Activated CD8-positive, alpha-beta memory T cell treated with anti-CD3 and anti-CD28 coated beads for 1 hour (primary cell): ENCODE measurements at places on chromosomes 12 and 14.

GRCh38 chr12:30874455-30875321, 51.9 kb upstream of the TSPAN11 start:
- no peak for DNase-seq

DNA sequence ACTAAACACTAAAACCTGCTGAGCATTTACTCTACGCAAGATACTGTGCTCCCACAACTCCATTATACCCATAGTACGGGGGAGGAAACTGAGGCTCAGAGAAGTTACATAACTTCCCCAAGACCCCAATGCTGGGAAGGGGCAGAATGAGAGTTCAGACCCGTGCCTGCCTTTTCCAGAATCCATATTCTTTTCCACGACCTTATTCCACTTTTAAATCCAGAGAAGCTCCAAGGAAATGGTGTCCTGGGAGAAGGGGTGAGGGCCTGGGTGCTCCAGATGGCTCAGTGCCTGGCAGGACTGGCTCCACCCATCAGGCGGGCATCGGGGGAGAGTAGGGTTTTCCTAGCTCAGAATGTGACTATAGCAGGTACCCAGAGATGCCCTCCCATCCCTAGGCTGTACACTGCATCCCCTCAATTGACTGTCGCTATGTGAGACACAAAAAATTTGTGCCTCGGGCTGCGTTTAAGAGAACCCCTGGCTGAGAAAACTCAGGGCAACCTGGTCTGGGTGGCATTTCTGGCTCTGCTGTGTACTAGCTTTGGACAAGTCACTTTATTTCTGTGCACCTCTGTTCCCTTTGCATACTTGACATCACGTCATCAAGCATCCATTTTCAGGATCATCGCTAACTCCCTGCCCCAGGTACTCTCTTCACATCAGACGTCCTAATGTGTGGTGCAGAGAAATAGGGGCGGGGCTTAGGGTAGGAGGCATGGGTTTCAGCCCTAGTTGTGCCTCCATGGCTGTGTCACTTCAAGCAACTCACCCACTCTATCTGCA, 11.6 kb upstream of the IQSEC3 start:
- DNase-seq = no peak

DNA sequence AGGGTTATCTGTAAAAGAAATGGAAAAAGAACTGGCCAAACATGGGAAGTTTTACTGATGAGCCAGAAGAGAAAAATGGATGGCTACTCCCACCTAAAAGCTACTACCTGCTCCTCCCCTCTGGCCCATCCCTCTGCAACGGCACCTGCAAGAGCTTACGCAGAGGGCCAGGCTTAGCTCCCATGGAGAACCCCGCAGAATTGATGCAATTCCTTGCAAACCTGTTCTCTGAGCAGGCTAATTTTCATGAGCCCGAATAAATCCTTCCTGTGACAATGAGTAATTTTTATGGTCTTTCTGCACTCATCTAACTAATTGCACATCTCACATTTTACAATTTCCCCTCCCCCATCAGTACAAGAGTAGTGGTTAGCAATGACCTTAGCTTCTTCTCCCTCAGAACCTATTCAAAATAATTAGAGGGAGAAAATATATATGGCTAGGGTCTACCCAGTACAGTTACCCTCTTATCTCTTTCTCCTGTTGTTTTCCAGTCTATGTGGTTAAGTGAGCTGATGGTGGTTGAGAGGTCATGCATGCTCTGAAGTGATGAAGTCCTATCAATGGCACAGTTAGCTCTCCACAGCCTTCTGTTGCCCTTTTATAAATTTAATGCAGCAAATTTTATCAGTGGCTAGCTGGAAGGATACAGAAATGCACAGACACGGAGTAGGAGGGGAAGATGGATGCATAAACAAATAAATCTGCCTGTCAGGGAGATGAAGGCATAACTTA, 67.7 kb upstream of the NTF3 start:
- DNase-seq = no peak

DNA sequence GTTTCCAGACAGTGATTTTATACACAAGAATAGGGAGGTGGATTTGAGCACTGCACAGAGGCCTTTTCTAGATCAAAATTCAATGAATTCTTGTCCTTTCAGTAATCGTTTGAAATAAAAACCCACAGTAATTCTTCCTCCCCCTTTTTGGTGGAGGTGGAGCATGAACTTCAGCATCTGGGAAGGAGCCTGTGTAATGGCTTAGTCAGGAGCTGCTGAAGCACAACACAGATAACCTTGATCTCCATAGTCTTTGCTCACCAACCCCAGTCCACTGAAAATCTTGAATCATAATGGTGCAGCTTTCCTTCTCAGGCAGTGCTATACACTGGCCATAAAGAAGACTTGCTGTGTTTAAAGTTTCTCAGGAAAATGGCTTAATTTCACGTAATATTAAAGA, 6.4 kb upstream of the TBPL2 start:
- DNase-seq = no peak

DNA sequence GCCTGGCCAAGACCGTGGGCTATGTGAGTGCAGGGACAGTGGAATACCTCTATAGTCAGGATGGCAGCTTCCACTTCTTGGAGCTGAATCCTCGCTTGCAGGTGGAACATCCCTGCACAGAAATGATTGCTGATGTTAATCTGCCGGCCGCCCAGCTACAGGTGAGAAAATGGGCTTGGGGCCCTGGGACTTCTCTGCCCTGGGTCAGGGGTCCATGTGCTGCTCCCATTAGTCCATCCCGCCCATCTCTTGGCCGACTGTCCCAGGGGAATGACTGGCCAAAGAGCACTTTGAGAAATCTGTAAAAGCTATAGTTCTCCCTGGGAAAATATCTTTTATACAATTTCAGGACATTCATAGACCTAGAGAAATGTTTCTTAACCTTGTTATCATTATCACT, 63.5 kb downstream of the ACACB start:
- no peak for DNase-seq

DNA sequence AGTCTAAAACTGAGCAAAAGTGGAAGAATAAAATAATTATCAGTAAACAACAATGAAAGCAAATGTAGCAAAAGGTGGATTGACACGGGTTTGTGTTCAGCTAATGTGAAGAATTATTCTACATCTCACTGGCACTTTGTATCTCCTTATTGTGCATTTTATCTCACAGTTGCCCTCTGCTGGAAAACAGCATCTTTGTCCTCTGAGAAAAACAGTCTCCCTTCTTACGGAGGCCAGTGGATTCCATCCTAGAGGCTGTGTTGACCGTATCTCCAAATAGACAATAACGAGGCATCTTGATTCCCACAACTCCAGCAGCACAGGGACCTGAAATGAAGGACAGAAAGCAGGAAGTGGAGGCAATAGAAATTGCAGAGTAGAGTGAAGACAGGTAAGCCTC, 51.3 kb upstream of the PLBD1 start:
- no peak for DNase-seq

DNA sequence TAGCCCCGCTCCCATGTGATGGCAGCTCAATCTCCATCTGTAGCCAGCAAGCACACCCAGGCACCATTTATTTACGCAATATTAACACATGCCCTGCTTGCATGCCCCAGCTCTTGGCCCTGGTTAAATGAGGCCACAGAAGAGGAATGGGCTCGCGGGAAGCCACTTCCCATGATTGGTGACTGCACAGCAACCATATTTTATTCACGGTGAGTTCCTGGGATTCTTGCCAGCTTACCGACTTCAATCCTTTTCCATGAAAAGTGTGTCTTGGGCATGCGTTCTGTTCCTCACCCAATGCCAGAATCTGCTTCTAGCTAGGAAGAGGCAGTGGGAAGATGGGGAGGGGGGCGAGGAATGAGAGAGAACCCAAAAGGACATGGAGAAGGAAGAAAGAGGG, 54.7 kb downstream of the PITPNM2 start:
- no peak for DNase-seq

DNA sequence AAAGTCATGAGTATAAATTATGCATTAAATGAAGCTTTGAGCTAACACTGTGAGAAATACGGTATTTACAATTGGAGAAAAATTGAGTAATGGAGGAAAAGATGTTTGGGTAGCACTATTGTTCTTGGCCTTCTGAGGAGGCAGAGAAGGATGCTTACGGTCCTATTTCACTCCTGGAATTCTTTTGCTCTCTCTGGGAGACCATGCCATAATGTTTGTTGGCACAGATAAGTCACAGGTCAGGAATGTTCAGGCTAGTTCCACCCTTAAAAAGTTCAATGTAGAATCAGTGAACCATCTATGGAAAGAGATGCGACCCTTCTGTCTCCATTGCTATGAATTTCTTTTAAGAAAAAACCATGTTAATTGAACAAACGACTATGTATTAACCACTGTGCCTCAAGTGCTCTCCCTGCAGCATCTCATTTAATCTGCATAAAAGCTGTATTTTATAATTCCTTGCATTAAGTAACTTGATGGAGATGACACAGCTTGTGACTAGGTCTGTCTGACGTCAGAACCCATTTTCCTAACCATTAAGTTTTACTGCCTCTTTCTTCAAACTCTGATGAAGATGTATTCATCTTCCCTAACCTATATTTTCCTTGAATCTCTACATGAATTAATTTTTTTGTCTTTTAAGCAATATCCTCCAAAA, 9.5 kb downstream of the BATF start:
- no peak for DNase-seq

GRCh38 chr12:40107098-40107802, 1.4 kb upstream of the SLC2A13 start:
- DNase-seq = peak; percentile 78

- DNase-seq = no peak
Measured at GRCh38 chr14:105117710-105118385, 50.7 kb downstream of the JAG2 start.

DNA sequence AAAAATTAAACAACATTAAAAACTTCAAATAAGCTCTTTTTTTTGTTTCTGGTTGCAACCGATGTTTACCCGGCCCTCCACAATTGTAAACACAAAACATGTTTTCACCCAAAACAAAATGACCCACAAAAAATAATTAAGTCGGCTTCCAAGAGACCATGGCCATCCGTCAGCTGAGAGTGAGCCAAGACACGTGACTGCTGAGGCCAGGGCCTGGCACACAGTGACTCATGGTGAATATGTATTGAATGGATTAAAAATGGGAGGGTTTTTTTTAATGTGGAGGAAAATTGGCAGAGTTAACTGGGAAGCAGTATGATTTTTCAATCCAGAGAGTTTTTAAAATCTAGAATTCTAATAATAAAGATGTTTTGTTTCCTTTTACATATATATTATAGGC, 13.8 kb upstream of the CPNE8 start:
- DNase-seq = no peak

DNA sequence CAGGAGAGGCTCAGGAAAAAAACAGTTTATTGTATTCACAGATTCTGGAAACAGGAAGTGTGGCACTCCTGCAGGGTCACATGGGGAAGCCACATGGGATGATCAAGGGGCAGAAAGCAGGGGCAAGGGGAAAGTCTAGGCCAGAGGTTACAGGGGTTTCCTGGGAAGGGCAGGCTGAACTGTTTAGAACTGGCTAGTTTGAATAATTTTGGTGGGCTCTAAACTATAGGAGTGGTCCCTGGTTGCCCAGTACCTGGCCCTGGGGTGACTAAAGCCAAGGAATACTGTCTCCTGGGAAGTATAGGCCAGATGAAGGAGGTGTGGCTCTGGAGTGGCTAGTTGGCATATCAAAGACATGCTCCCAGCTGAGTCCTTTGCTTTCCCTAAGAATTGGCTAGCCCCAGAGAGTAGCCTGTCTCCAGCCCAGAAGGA, 169.2 kb downstream of the SLC41A2 start:
- no peak for DNase-seq

GRCh38 chr12:111816065-111816615, 25.9 kb upstream of the MAPKAPK5 start:
- no peak for DNase-seq

- DNase-seq = peak; percentile 51
Measured at GRCh38 chr12:47741340-47741703, 16.0 kb upstream of the ENDOU start.

- DNase-seq = no peak
Measured at GRCh38 chr14:97777622-97778355, 980.6 kb downstream of the VRK1 start.

- DNase-seq = no peak
Measured at GRCh38 chr14:37428954-37429353, 166.1 kb downstream of the FOXA1 start.
